ENCODE measurements at places on chromosomes 2 and 18. TPM values are rescaled to one million over a fixed set of nuclear protein-coding genes. Genes with fewer than 3 reads are reported as not detected.

The CCDC68 gene
- total RNA-seq, result 0.52 TPM

The TRIB2 gene
- 39.4 TPM for total RNA-seq

The TOGARAM2 gene
- total RNA-seq, result 0.90 TPM

The HMSD gene
- 2.7 TPM for total RNA-seq

The RBM44 gene
- total RNA-seq, result 0.85 TPM

DNA sequence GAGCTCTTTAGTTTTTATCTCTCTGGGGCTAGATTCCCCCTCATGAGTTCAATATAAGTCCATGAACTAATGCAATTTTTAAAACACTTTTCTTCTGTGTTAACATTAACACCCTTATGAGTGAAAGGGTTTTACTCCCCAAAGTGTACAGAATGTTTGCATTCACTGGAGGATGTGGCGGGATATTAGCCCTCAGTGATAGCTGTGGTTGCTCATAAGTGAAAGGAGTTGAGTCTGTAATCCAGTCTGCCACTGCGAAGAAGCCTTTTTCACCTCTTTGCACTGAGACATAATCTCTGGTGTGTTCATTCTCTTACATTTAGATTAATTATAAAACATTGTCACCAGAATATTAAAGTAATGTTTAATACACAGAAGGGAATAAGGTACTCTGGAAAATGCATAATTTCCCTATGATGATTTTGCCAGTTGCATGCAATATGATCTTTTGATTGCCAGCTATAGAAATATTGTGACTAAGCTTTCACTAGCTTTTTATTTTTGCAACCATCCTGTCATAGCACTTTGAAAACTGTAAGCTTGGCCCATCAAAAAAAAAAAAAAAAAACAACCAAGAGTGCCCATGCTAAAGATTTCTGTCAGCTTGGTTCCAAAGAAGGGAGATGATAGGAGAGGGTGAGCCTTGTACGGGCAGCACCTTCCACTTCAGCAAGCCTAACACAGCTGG lies 113.2 kb downstream of the BCL11A start:
- no peak for DNase-seq

DNA sequence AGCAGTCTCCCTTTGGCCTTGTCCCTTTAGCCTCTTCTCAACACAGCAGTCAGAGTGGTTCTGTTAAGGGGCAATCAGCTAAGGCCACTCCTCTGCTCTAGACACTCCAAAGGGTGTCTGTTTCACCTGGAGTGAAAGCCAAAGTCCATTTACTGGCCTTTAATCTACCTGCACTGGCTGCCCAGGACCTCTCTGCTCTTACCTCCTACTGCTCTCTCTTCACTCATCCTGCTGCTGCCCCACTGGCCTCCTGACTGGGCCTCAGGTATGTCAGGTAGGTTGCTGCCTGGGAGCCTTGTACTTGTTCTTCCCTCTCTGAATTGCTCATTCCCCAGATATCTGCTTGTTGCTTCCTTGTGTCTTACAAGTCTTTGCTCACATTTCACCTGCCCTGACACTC lies 68.2 kb downstream of the PIKFYVE start:
- no peak for DNase-seq

- no peak for DNase-seq
Measured at GRCh38 chr2:80054346-80054675, 250.2 kb downstream of the LRRTM1 start.

DNA sequence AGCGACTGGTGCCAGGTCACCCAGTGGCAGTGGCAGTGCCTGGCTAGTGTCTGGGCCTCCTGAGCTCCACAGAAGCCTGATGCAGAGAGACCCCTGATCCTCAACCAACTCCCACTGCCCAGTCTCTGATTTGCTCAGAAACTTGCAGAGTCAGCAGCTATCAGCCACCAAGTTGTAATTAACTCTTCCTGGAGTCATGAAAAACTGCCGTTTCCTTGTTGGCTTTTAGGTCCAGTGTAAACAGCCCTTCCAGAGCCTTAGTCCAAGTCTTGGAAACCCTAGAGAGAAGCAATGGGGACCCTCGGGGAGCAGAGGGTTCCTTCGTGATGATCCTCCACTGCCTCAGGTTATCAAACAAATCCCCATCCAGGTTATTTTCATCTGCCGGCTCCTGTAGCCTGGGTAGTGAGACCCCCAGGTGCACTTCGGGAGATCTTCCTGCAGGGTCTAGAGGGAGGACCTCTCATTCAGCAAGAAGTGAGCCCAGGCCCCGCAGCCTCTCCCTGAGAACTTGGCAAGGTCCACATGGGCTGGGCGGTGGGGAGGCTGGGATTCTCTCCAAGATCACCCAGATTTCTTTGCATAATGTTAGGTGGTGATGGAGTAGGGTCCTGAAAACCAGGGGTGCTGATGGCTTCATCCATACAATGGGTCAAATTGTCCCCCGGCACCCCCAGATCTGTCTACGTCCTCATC lies 137.7 kb upstream of the HDAC4 start:
- DNase-seq, result no peak

- DNase-seq, result no peak
Measured at GRCh38 chr18:45174629-45175136, 440.6 kb upstream of the SLC14A2 start.

DNA sequence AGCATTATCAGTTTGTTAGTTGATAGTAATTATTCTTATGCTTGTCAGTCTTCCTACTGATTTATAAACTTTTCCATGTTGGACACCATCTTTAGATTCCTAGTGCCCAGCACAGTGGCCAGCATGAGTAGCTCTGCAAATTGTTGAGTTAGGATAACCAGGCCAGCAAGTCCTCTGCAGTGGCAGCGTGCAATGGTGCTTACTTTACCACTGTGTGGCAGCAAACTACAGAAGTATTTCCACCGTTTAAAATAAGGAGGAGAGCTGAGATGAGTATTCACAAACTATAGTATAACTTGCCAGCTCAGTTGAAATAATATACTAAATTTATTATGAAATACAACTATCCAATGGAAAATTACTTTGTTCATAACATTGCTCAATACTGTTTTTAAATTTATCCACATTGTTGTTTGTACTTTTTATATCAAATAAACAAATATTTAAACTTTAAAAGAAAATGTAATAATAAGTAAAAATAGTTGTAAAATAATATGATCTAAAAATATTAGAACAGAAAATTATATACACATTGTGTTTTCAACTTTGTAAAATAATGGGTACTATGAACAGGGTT lies 9.3 kb upstream of the THADA start:
- no peak for DNase-seq

DNA sequence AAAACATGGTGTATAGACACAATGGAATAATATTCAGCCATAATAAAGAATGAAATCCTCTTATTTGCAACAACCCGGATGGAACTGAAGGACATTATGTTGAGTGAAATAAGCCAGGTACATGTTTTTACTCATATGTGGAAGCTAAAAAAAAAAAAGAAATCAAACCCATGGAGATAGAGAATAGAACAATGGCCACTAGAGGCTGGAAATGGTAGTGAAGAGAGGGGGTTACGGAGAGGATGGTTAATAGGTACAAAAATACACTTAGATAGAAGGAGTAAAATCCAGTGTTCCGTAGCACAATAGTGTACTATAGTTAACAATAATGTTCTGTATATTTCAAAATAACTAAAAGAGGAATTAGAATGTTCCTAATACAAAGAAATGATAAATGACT lies 12.8 kb upstream of the KIAA2012 start:
- DNase-seq, result no peak

Measured in thymus (tissue), 14 donors.